ENCODE measurements at places on chromosomes 7 and 10. TPM values are rescaled to one million over a fixed set of nuclear protein-coding genes. Genes with fewer than 3 reads are reported as not detected.
A peak's percentile ranks its signal among the peaks of the same experiment; 100 is the strongest.

GRCh38 chr10:127435246-127435645 is 113.9 kb upstream of the NPS start:
- no peaks in the 10 kb centered on the region for H3K27me3 ChIP-seq
- DNase-seq, result no peak
- peaks cover 36% of the 10 kb centered on the region for H3K36me3 ChIP-seq

DNA sequence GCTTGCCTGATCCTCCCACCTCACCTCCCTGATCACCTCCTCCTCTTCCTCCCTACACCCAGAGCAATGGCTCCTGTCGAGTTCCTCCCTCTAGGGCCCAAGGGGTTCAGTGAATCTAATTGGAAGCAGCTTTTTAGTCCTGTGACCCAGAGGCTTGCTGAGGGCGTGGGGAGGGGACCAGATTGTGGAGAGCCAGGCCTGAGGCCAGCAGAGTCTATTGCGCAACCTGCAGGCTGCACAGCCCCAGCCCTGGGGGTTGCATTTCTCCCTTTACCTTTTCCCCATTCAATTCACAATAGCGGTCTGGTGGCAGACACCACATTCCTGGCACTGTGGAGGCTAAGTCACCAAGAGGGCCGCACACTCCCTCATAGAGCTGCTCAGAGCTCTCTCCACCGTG is 32.5 kb downstream of the GHRHR start:
- H3K27ac ChIP-seq, result no peak overlapping the region
- H3K4me1 ChIP-seq, result peaks cover 24% of the 10 kb centered on the region
- DNase-seq, result peak; percentile 63

GRCh38 chr7:21923658-21924057 is 22.0 kb downstream of the CDCA7L start:
- H3K27me3 ChIP-seq, result no peaks in the 10 kb centered on the region
- DNase-seq, result no peak
- H3K36me3 ChIP-seq, result no peaks in the 10 kb centered on the region
- H3K27ac ChIP-seq, result no peak overlapping the region

GRCh38 chr7:48045195-48045765 is 9.9 kb downstream of the C7orf57 start:
- peaks cover 6% of the 10 kb centered on the region for H3K27me3 ChIP-seq
- no peak overlapping the region for H3K4me3 ChIP-seq
- H3K27ac ChIP-seq, result no peak overlapping the region
- no peaks in the 10 kb centered on the region for H3K4me1 ChIP-seq
- no peak for DNase-seq
- H3K36me3 ChIP-seq, result no peaks in the 10 kb centered on the region

GRCh38 chr7:2638224-2638991 is 6.6 kb downstream of the TTYH3 start:
- peaks cover 27% of the 10 kb centered on the region for H3K36me3 ChIP-seq
- peak overlapping the region; percentile 89 for H3K27ac ChIP-seq
- H3K27me3 ChIP-seq, result no peaks in the 10 kb centered on the region
- no peak overlapping the region for H3K4me3 ChIP-seq
- H3K4me1 ChIP-seq, result peaks cover 88% of the 10 kb centered on the region

DNA sequence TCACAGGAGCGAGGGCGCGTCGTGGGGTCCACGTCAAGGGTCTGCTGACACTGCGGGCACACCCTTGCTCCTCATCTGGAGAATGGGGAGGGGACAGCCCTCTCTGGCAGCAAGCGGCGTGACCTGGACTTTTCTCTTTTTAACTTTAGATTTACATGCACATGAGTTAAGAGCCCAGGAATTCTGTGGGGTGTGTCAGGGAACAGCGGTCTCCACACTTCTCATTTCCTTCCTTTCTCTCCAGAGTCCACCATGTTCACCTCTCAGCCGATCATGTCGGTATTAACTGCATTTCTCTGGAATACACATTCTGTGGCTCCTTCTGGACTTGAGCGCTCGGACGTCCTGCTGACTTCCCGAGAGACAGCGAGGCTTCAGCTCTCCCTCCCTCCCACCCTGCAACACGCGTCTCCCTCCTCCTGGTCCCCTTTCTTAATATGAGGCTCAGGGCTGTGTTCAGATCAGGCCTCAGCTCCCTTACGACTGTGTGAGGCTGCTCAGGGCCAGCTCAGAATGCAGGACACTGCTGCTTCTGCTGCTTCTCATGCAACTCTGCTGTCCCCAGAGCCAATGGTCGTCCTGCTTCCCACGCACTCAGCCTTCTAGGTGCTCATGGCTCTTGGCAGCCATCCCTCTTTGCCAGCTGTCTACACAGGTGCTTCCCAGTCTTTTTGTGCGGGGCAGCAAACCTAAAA is 261.3 kb downstream of the ELFN1 start:
- peaks cover 4% of the 10 kb centered on the region for H3K36me3 ChIP-seq
- DNase-seq, result peak; percentile 69
- H3K27ac ChIP-seq, result peak overlapping the region; percentile 42
- H3K27me3 ChIP-seq, result no peaks in the 10 kb centered on the region

Gene WAC
- 81.5 TPM for polyA plus RNA-seq

Measured in muscle of leg (tissue), 16 donors.